ENCODE measurements at places on chromosomes 5 and 9. TPM values are rescaled to one million over a fixed set of nuclear protein-coding genes. Genes with fewer than 3 reads are reported as not detected.

DNA sequence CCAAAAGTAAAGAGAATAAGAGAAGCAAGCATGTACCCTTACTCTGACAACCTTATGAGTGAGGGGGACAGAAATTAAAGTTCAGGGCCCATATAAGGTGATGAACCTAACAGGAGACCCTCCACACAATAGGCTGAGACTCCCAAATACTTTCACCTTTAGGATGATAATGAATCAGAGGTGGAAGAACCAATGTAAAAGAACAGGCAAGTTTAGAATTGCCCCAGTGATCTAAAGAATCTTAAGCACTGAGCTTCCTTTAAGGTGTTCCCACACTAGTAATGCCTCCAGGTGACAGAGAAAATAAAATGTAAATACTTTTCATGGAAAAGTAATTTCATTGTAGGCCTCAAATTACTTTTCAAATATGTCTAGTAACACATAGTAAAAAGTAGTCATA lies 8.2 kb upstream of the FAM151B start:
- no peak overlapping the region for H3K27ac ChIP-seq
- no peaks in the 10 kb centered on the region for H3K36me3 ChIP-seq
- no peak for DNase-seq
- H3K27me3 ChIP-seq: no peaks in the 10 kb centered on the region

Gene PCDHB7
- 0.11 TPM for polyA plus RNA-seq

Gene SLC34A1
- polyA plus RNA-seq: 0.02 TPM

- H3K4me3 ChIP-seq: no peak overlapping the region
- H3K27me3 ChIP-seq: no peaks in the 10 kb centered on the region
- DNase-seq: no peak
- no peak overlapping the region for H3K27ac ChIP-seq
- no peaks in the 10 kb centered on the region for H3K36me3 ChIP-seq
Measured at GRCh38 chr5:173775261-173776197, 112.6 kb upstream of the CPEB4 start.

DNA sequence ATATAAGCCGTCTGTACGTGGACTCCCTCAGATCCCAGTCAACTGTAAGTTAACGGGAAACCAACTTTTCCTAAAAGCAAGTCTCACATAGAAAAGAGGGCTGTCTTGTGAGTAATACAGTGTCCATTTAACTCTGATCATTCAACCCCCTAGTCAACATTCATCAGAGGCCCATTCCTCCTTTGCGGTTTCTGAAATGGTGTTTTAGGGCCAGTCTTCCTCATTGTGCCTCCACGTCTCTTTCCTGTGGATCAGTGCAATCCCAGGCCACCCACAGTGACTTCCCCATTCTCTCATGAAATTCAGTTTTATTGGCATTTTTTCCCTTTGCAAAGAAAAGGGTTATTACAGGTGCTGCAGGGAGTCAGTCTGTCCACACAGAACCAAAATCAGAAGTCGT lies 261.8 kb downstream of the NR3C1 start:
- no peak overlapping the region for H3K27ac ChIP-seq
- no peak for DNase-seq
- H3K27me3 ChIP-seq: no peaks in the 10 kb centered on the region
- no peak overlapping the region for H3K4me3 ChIP-seq

GRCh38 chr5:7053528-7054209 lies 340.4 kb downstream of the TENT4A start:
- no peak overlapping the region for H3K4me3 ChIP-seq
- no peaks in the 10 kb centered on the region for H3K4me1 ChIP-seq
- no peak overlapping the region for H3K27ac ChIP-seq
- no peak for DNase-seq

Gene ANKRD33B
- 4.5 TPM for polyA plus RNA-seq

Gene CXCL14
- polyA plus RNA-seq: 17.0 TPM

DNA sequence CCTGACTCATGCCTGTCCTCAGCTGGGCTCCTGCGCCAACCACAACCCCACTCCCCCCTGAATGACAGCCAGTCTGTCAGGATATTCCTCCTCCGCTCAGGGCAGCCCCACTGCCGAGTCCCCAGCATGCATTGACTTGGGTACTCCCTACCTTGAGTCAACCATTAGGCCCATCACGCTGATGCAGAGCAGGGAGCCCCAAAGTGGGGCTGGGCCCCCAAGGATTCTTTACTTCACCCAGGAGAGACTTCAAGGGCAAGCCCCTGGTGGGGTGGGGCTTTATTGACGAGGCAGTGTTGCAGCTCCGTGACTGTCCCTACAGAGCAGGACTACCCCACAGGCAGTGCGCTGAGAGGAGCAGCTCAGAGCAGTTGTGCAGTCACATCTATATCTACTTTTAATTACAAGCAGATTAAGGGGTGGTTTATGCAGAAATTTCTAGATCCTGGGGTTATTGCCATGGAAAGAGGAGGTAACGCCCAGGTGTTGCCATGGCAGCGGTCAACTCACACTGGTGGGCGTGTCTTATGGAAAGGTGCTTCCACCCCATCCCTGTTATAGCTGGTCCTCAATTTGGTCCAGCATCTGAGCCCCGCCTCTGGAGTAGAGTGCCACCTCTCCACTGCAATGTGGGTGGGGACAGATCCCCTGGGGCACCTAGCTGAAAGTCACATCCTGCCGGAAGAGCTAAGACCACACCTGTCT lies 32.1 kb upstream of the FCN1 start:
- H3K27ac ChIP-seq: no peak overlapping the region
- H3K27me3 ChIP-seq: no peaks in the 10 kb centered on the region
- no peaks in the 10 kb centered on the region for H3K36me3 ChIP-seq
- no peak for DNase-seq
- no peaks in the 10 kb centered on the region for H3K4me1 ChIP-seq

DNA sequence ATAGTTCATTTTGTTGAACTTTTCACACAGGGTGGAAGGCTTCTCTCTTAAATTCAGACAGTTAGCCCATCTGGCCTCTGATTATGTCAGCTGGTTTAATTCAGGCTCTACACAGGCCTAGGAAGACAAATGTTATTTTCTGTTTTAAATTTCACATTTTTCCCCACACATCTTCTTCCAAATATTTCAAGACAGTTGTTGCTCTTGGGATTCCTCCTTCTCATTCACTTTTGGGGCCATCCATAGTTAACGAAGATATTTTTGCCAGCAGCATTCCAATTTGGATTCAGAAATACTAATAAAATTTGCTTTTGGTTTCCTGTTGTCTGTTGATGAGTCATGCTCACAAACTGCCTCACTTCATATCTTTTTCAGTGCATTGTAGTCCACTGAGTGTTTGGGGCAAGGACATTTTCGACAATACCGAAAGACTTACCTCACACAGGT lies 475.4 kb downstream of the DMAC1 start:
- H3K27me3 ChIP-seq: no peaks in the 10 kb centered on the region
- no peak overlapping the region for H3K4me3 ChIP-seq
- no peaks in the 10 kb centered on the region for H3K4me1 ChIP-seq
- H3K36me3 ChIP-seq: no peaks in the 10 kb centered on the region
- H3K27ac ChIP-seq: no peak overlapping the region

Gene PCDHGB6
- 1.1 TPM for polyA plus RNA-seq

GRCh38 chr5:161034451-161034850 lies 182.4 kb upstream of the ATP10B start:
- H3K27ac ChIP-seq: no peak overlapping the region
- DNase-seq: no peak
- H3K4me3 ChIP-seq: no peak overlapping the region
- H3K36me3 ChIP-seq: no peaks in the 10 kb centered on the region

- no peak overlapping the region for H3K4me3 ChIP-seq
- no peak overlapping the region for H3K27ac ChIP-seq
- H3K4me1 ChIP-seq: no peaks in the 10 kb centered on the region
Measured at GRCh38 chr5:178288401-178289368, 56.1 kb upstream of the PHYKPL start.

DNA sequence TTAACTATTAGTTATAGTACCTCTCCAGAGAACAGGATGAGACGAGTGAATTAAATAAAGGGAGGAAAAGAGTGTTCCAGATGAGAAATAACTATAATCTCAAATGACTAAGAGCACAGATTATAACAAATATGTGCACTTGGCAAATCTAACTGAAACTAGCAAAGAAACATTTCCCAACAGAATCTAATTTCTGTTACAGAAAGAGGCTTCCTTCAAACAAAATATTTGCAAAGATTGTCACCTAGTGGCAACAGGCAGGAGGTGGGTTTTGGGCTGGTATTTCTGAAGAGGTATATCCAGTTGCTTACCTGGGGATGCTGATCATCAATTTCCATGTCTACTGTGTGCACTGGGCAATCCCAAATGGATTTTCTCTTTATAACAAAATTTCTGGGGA lies 5.6 kb upstream of the SPDL1 start:
- H3K27ac ChIP-seq: no peak overlapping the region
- no peaks in the 10 kb centered on the region for H3K4me1 ChIP-seq
- DNase-seq: no peak
- H3K36me3 ChIP-seq: no peaks in the 10 kb centered on the region
- H3K4me3 ChIP-seq: no peak overlapping the region

Gene SERF1A
- polyA plus RNA-seq: 6.8 TPM

DNA sequence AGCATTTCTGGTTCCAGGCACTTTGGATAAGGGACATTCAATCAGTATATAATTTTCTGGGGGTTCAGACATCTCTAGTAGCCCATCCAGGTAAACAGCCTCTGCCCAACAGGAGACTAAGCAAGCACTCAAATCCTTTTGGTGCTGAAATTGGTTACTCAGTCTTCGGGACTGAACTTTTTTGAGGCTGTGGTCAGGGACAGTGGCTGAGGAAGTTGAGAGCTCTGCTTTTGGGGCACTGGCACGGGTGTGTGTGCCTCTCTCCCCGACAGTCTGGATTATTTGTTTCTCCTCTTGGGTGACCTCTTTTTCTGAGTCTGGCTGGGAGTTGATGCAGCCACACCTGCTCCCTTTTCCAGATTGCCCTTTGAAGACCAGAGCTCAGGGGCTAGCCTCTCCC lies 47.6 kb downstream of the ACER2 start:
- H3K36me3 ChIP-seq: no peaks in the 10 kb centered on the region
- H3K4me3 ChIP-seq: no peak overlapping the region
- no peaks in the 10 kb centered on the region for H3K4me1 ChIP-seq
- H3K27ac ChIP-seq: no peak overlapping the region

Gene NUTM2G
- polyA plus RNA-seq: 0.02 TPM

DNA sequence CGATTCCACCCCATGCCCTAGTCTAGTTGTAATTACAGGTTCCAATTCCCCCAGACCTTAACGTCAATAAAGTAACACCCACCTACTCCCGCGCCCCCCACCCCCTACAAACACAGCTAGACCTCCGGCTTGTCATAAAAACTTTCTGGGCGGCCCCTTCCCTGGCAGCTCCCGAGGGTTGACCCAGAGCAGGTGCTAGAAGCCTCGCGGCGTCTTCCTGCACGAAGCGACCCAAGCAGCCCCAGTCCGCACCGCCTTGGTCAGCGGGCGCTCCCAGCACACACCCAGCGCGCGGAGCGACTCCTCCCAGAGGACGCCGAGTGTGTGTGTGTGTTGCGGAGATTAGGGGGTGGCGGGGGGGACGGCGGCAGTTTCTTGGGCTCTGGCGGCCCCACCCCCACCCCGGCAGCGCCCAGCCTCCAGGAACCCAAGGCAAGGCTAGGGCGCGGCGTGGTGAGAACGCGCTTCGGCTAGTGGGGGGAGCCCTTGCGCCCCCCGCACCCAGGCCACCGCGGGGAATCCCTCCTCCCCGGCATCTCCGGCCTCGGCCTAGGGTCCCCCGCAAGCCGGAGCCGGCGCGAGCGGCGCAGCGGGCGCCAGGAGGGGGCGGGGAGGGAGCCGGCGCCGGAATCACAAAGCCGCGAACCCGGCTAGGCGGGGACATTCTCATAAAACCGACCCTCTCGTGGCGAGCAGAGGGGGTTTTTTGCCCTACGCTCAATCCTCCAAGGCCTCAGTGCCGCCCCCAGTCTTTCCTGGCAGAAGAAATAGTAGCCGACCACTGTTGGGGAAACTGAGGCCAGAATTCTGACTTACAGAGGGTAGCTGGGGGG lies 2.2 kb downstream of the PCDH1 start:
- H3K36me3 ChIP-seq: no peaks in the 10 kb centered on the region
- DNase-seq: no peak
- H3K4me1 ChIP-seq: peaks cover 7% of the 10 kb centered on the region
- peaks cover 97% of the 10 kb centered on the region for H3K27me3 ChIP-seq

DNA sequence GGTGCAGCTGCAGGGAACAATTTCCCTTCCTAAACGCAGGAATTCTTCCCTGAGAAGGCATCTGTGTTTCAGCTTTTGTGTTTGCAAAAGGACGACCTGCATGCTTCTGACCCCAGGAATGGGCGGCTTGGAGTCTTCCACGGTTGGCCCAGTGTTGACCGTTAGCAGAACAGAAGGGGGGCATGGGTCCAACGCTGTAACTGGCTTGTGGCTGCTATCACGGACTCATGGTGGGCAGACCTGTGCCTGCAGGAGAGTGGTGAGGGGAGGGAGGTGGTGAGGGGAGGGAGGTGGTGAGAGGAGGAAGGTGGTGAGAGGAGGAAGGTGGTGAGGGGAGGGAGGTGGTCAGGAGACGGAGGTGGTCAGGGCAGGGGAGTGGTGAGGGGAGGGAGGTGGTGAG lies 388.6 kb upstream of the IRX4 start:
- H3K4me1 ChIP-seq: no peaks in the 10 kb centered on the region
- H3K4me3 ChIP-seq: no peak overlapping the region
- H3K36me3 ChIP-seq: no peaks in the 10 kb centered on the region
- H3K27ac ChIP-seq: no peak overlapping the region
- DNase-seq: no peak

DNA sequence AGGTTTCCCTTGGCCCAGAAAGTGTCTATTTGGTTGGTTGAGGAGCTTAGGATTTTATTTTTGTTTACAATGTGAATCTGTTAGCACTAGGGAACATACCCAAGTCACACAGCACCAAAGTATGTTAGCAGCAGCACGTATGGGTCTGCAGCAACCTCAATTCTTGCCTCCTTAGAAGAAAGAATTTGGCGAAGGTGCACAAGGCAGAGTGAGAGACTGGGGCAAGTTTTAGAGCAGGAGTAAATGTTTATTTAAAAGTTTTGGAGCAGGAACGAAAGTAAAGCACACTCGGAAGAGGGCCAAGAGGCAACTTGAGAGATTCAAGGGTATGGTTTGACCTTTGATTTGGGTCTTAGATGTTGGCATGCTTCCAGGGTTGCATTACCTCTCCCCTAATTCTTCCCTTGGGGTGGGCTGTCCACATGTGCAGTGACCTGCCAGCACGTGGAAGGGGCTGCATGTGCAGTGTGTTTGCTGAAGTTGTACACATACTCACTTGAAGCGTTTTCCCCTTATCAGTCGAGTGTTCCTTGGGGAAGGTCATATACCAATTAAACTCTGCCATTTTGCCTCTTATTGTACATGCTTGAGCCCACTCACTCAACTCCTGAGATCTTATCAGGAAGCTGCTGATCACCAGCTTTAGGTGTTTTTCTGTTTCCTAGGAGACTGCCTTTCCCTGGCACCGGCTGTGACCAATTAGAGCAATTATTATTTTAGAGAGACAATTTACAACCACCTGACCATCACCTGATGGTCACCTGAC lies 64.9 kb upstream of the SHC3 start:
- no peak overlapping the region for H3K4me3 ChIP-seq
- no peaks in the 10 kb centered on the region for H3K36me3 ChIP-seq
- no peak for DNase-seq
- no peak overlapping the region for H3K27ac ChIP-seq

Gene ZBED3
- polyA plus RNA-seq: 4.6 TPM

- no peaks in the 10 kb centered on the region for H3K4me1 ChIP-seq
- H3K27ac ChIP-seq: no peak overlapping the region
- no peaks in the 10 kb centered on the region for H3K36me3 ChIP-seq
- no peak overlapping the region for H3K4me3 ChIP-seq
Measured at GRCh38 chr9:811106-811531, 30.4 kb upstream of the DMRT1 start.

Gene PNPLA7
- polyA plus RNA-seq: 11.5 TPM

GRCh38 chr9:84710701-84711397 lies 41.3 kb downstream of the NTRK2 start:
- no peak overlapping the region for H3K27ac ChIP-seq
- H3K4me1 ChIP-seq: no peaks in the 10 kb centered on the region
- DNase-seq: no peak
- H3K27me3 ChIP-seq: no peaks in the 10 kb centered on the region
- no peaks in the 10 kb centered on the region for H3K36me3 ChIP-seq
- no peak overlapping the region for H3K4me3 ChIP-seq
